ENCODE measurements at places on chromosomes 7 and 10.

DNA sequence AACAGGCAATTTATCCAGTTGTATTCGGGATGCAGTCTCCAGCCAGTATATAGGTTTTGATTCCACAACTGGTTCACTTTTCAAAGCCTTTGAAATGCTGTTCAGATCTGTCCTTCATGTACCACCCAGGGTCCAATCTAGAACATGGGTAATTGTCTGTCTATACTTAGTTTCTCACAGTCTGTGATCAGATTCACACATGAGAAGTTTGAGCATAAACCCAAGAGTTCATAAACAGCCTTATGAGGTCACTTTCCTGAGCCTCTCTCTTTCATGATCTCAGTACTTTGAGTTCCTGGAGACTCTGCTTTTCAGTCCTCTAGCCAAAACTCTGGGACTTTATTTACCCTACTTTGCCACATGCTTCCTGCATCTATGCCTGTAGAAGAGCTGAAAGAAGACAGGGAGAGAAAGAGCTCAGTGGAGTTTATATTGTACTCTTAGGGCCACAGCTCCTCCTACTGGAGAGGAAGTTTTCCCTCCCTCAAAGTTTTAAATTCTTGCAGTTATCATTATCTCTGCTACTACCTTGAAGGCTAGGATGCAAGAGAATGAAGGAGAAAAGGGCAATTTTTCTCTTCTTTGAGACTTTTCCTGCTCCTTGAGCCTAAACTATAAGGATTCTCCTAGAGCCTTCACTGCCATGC lies 172.0 kb downstream of the ZEB1 start:
- no peak overlapping the region for H3K27ac ChIP-seq
- no peaks in the 10 kb centered on the region for H3K27me3 ChIP-seq
- no peak overlapping the region for H3K4me3 ChIP-seq
- DNase-seq: no peak
- no peaks in the 10 kb centered on the region for H3K4me1 ChIP-seq

DNA sequence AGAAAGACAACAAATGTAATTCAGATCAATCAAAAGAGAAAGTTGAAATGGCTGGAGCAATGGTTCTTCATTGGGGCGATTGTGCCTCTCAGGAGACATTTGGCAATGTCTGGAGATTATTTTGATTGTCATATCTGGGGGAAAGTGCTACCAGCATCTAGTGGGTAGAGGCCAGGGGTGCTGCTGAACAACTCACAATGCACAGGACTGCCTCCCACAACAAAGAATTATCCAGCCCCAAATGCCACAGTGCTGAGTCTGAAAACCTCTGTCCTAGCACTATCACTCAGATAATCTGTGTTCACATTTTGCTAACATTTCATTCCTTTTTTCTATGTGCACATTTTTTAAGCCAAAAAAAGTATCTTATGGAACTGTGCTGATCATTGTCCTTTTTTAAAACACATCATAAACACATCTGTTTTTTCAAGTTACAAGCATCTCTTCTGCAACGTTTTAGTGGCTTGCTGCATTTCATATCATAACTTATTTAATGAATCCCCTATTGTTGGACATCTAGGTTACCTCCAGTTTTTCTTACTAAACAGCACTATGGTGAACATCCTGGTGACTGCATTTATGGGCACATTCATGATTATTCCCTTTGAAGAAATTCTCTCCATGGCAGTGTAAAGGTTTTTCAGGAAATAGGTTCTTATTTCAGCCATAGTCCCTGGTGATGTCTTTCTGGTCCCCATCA lies 114.2 kb downstream of the C10orf105 start:
- DNase-seq: no peak
- H3K36me3 ChIP-seq: no peaks in the 10 kb centered on the region
- H3K27me3 ChIP-seq: no peaks in the 10 kb centered on the region
- H3K27ac ChIP-seq: no peak overlapping the region
- no peaks in the 10 kb centered on the region for H3K4me1 ChIP-seq

- no peak overlapping the region for H3K4me3 ChIP-seq
- H3K36me3 ChIP-seq: no peaks in the 10 kb centered on the region
- no peaks in the 10 kb centered on the region for H3K4me1 ChIP-seq
- H3K27ac ChIP-seq: no peak overlapping the region
Observed at GRCh38 chr10:58593008-58593407, 80.3 kb downstream of the BICC1 start.

- no peaks in the 10 kb centered on the region for H3K36me3 ChIP-seq
- no peak overlapping the region for H3K27ac ChIP-seq
- H3K4me3 ChIP-seq: no peak overlapping the region
Observed at GRCh38 chr10:66783316-66783715, 142.5 kb upstream of the LRRTM3 start.

DNA sequence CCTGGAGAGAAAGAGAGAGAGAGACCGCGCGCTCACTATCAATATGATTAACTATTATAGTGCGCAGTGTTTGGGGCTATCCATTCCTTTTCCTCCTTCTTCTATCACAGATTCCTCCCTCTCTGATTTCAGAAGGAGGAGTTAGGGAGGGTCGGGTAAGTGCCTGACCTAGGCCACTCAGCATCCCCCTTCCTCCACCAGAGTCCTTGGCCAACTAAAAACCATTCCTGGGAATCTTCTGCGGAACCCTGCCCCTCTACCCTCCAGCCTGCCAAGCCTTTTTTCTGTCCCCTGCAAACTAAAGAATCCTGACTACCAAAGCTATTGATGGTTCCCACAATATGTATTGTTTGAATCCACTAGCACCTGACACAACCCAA lies 256.2 kb upstream of the NFE2L3 start:
- no peak for DNase-seq
- H3K27ac ChIP-seq: no peak overlapping the region
- peaks cover 5% of the 10 kb centered on the region for H3K4me1 ChIP-seq
- peaks cover 6% of the 10 kb centered on the region for H3K27me3 ChIP-seq

DNA sequence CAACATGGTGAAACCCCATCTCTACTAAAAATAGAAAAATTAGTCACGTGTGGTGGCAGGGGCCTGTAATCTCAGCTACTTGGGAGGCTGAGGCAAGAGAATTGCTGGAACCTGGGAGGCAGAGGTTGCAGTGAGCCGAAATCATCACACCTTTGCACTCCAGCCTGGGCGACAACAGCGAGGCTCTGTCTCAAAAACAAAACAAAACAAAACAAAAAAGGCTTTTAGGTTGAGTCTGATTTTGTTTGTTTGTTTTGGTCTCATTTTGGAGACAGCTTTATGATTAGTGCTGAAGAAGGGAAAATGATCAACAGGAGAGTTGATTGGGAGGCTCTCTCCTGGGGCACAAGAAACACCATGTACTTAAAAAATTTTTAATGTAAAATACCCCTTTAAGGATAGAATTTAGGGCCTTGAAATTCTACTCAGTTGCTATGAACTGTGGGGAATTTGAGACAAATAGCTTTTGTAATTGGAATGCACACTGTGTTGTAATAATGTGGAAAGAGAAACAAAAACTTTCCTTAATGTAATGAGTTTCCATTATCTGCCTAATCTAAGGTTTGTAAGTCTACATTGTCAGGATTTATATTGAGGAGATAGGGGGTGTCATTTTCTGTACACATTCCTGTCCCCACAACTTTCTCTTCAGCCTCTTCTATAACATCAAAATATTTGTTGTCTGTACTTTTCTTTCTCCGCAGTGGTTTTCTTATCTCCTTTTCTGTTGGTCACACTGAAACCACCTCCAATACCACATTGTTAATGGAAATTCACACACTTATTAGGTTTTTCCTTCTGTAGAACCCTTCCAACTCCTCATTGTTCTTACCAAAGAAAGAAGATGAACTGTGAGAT lies 41.3 kb downstream of the ARID5B start:
- no peak overlapping the region for H3K4me3 ChIP-seq
- peaks cover 16% of the 10 kb centered on the region for H3K4me1 ChIP-seq
- no peaks in the 10 kb centered on the region for H3K27me3 ChIP-seq
- H3K36me3 ChIP-seq: no peaks in the 10 kb centered on the region
- DNase-seq: no peak

GRCh38 chr7:137443616-137444015 lies 100.1 kb upstream of the PTN start:
- H3K36me3 ChIP-seq: no peaks in the 10 kb centered on the region
- no peak overlapping the region for H3K27ac ChIP-seq
- no peak for DNase-seq
- H3K4me3 ChIP-seq: no peak overlapping the region

DNA sequence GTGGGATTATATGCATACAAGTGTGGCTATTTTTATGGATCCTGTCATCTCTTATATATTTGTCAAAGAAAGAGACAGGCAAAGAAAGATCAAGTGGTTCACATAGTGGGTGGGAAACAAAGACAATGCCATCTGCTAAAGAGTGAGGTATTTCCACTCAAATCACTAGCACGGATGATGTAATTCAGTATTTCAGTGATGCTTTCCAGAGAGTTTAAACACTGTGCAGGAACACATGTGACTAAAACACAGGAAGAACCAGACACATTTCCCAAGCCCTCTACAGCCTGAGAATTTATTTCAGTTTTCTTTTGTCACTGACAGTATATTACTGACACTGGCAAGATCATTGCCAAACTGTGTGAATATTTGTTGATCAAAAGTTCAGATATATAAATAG lies 885.7 kb upstream of the CELF2 start:
- no peak overlapping the region for H3K4me3 ChIP-seq
- H3K4me1 ChIP-seq: no peaks in the 10 kb centered on the region
- H3K27ac ChIP-seq: no peak overlapping the region
- no peaks in the 10 kb centered on the region for H3K36me3 ChIP-seq
- no peak for DNase-seq

DNA sequence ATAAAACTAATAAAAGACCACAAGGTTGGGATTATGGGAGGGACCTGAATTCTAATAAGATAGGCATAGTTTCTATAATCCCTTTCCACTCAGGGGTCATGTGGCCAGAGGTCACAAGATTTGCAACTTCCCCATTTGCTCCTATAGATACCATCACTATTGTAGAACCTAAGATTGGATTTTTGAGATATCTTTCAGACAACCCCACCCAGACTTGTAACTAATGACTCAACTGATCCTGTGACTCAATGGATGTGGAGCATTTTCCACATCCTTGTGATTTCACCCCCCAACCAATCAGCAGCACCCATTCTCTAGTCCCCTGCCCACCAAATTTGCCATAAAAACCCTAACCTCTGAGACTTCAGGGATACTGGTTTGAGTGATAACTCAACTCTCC lies 51.9 kb upstream of the PIK3AP1 start:
- H3K4me1 ChIP-seq: peaks cover 3% of the 10 kb centered on the region
- no peak overlapping the region for H3K27ac ChIP-seq
- no peaks in the 10 kb centered on the region for H3K36me3 ChIP-seq
- DNase-seq: no peak
- H3K4me3 ChIP-seq: no peak overlapping the region
- H3K27me3 ChIP-seq: no peaks in the 10 kb centered on the region

DNA sequence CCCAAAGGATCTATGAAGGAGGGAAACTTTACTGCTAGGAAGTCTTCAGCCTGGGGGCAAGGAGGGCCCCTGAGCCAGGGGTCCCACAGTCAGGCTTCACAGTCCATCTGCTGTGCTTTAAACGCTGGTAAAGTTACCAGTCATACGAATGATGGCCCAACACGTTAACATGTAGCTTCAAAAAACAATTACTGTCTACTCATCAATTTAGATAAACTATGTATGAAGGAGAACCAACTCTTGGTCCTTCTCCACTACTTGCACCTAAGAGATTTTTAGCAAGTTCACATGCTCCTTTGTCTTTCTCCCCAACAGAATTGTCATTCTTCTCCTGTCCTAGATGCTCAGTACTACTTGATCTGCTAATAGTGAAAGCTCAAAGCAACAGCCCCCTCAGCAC lies 16.6 kb downstream of the JCAD start:
- DNase-seq: no peak
- no peaks in the 10 kb centered on the region for H3K36me3 ChIP-seq
- H3K4me3 ChIP-seq: no peak overlapping the region
- no peak overlapping the region for H3K27ac ChIP-seq
- H3K4me1 ChIP-seq: peaks cover 5% of the 10 kb centered on the region

DNA sequence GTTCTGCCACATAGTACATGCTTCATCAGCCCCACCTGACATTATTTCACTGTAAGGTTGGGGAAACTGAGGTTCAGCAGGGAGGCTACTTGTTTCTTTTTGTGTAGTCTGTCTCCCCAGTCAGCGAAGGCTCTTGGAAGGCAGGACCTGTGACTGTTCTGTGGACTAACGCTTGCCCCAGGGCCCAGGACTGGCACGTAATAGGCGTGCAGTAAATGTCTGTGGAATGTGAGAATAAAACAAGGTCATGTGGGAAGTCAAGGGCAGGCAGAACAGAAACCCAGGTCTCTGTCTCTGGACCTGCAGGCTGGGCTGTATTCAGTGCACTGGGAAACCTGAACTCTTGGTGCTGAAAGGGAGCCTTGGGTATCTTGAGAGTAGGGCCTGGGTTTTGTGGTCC lies 168.7 kb downstream of the RPS24 start:
- no peaks in the 10 kb centered on the region for H3K27me3 ChIP-seq
- no peak for DNase-seq
- H3K4me1 ChIP-seq: no peaks in the 10 kb centered on the region
- no peaks in the 10 kb centered on the region for H3K36me3 ChIP-seq
- H3K4me3 ChIP-seq: no peak overlapping the region

DNA sequence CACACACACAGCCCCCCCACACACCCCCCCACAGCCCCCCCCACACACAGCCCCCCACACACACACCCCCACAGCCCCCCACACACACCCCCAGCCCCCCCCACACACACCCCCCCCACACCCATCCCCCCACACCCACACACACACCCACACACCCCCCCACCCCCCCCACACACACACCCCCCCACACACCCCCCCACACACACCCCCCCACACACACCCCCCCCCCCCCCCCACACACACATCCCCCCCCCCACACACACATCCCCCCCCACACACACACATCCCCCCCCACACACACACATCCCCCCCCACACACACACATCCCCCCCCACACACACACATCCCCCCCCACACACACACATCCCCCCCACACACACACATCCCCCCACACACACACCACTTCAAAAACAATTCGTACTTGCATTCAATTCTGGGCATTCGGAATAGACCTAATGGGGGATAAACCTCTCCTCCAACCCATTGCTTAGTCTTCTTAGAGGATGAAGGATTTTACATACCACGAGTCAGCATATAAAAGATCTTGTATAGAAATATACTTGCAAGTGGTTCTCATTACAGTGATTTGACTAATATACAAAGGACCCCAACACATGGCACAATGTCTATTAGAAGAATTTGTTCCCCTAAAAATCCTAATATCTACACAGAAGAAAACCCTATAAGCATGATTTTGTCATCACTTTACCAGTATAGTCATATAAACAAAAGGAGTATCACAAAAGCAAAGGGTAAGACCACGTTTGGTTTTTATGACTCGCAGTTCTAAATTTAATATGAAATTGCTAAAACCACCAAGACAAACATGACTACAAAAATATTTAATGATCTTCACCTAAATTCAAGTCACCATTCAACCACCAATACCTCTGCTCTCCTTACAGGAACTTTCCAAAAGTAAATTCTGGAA lies 80.9 kb downstream of the DIP2C start:
- H3K36me3 ChIP-seq: no peaks in the 10 kb centered on the region
- H3K4me3 ChIP-seq: no peak overlapping the region
- no peaks in the 10 kb centered on the region for H3K27me3 ChIP-seq
- DNase-seq: no peak
- H3K27ac ChIP-seq: no peak overlapping the region

- H3K36me3 ChIP-seq: peaks cover 11% of the 10 kb centered on the region
- H3K4me3 ChIP-seq: no peak overlapping the region
- H3K27me3 ChIP-seq: no peaks in the 10 kb centered on the region
- DNase-seq: no peak
Observed at GRCh38 chr10:125788156-125789034, 12.8 kb upstream of the MMP21 start.

All from transverse colon (tissue), 4 donors.